NCI-H1048 (cell line): ENCODE measurements at places on chromosomes 1 and 21.

- no peak for DNase-seq
Observed at GRCh38 chr1:192350356-192350755, 33.6 kb downstream of the RGS21 start.

DNA sequence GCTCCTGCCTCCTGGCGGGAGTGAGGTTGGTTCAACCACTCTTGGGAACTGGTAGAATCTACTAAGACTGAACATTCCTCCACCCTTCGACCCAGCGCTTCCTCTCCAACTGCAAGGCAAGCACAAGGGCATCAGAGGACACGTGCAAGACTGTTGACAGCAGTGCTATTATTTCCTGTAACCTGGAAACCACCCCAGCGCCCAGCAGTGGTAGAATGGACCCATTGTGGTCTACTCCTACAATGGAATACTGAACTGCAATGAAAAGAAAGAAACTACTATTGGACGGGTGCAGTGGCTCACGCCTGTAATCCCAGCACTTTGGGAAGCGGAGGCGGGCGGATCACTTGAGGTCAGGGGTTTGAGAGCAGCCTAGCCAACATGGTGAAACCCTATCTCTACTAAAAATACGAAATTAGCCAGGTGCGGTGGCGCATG is 33.0 kb upstream of the TARDBP start:
- no peak for DNase-seq

DNA sequence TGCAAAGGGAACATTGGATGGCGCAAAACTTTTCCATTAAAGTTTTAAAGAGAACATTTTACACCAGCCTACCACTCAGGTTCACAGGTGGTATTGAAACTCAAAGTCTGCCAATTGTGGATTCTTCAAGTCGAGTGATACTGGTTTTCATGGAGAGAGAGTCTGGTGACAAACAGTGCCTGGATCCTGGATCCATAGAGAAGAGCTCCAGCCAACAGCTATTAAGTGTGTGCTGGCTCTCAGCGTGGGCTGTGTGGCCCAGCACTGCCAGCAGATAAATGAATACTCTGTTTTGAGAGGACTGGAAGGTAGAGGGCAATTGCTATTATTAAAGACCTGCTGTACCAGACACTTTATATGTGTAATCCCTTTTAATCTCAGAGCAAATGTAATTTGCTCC is 118.9 kb upstream of the SYT6 start:
- DNase-seq = no peak

- DNase-seq = no peak
Observed at GRCh38 chr1:211583011-211583992, 4.3 kb upstream of the SLC30A1 start.

DNA sequence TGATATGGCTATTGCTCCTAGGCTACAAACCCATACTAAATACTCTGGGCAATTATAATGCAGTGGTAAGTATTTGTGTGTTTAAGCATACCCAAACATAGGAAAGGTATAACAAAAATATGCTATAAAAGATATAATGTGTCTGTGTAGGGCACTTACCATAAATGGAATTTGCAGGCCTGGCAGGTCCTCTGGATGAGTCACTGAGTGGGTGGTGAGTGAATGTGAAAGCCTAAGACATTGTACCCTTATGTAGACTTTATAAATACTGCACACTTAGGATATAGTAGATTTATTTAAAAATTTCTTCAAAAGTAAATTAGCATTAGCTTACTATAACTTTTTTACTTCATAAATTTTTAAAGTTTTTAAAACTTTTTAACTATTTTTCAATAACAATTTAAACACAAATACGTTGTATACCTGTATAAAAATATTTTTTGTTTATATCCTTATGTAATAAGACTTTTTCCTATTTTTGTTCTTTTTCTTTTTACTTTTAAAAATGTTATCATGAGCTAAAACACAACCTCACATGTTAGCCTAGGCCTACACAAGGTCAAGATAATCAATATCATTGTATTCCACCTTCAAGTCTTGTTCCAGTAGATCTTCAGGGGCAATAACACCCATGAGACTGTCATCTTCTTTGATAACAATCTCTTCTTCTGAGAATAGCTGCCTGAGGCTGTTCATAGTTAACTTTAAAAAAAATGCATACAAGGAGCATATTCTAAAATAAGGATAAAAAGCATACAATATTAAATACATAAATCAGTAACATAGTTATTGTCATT is 306.3 kb upstream of the RGS18 start:
- no peak for DNase-seq

GRCh38 chr1:34263406-34263805 is 86.7 kb downstream of the C1orf94 start:
- DNase-seq = no peak

GRCh38 chr1:206955476-206956451 is 9.5 kb upstream of the PIGR start:
- no peak for DNase-seq

DNA sequence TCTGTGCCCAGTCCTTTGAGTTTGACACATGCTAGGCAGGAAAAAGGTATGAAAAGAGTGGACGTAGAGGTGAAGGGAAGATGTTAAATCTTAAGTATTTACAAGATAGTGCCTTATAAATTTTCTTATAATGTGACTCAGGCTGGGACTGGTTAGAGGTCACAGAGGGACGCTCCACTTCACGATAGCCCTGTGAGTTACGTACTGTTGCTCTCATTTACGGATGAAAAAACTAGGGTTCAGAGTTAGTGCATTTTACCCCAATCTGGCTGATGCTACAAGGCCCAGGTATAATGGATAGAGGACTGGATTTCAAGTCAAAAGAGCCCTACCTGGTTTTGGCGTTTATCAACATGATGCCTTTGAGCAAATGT is 1.4 kb upstream of the TUT4 start:
- no peak for DNase-seq

DNA sequence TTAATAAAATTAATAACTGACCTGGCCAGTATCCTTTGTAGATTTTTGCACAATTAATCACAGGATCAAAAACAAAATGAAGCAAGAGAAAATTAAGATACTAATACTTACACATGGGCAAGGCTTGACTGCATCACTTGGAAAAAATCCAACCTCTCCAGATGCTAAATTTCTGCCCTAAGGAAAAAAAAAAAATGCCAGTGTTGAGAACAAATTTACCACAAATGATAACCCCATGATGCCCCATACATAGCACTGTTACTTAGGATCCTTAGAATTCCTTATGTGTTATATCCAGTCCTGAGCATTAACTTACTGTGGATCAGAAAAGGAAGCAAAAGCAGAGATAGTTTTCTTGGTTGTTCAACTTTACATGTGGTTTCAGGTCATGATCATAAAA is 347.5 kb downstream of the VAV3 start:
- no peak for DNase-seq

DNA sequence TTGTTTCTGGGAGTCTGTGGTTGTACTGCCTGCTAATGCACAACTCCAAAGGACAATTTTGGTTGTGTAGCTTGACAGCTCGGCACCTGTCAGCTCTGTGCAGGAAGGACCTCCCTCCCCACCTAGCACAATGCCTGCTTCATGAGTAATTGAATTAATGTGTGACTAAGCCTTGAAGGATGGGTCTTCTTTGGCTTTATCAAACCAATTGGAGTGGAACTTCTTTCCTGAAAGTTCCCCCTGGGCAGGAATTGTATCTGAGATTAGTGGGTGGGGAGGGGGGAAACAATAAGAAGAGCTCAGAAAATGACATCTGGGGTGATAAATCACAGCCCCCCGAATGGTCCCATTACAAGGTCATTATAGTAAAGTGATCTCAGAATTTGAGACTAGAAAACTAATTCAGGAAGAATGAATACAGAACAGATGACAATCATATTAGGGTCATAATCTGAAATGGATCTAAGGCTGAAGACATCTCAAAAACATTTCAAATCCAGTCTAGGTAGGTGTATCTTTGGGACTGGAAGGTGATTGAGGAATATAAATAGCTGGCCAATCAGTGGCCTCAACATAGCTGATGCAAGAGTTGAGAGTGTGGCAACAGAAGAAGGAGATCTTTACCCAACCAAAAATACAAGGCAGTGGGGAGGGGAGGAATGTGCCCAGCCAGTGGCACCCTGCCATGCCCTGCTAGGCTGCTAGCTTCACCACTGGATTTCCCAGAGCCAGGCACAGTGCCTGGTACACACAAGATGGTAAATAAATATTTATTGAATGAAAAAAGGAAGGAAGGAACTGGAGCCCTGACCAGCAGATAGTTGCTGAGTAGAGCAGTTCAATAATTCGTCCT is 10.1 kb upstream of the SESN2 start:
- no peak for DNase-seq

GRCh38 chr1:7299994-7300393 is 471.1 kb upstream of the VAMP3 start:
- DNase-seq = no peak
